ENCODE measurements at places on chromosomes 12 and 14. TPM values are rescaled to one million over a fixed set of nuclear protein-coding genes. Genes with fewer than 3 reads are reported as not detected.

DNA sequence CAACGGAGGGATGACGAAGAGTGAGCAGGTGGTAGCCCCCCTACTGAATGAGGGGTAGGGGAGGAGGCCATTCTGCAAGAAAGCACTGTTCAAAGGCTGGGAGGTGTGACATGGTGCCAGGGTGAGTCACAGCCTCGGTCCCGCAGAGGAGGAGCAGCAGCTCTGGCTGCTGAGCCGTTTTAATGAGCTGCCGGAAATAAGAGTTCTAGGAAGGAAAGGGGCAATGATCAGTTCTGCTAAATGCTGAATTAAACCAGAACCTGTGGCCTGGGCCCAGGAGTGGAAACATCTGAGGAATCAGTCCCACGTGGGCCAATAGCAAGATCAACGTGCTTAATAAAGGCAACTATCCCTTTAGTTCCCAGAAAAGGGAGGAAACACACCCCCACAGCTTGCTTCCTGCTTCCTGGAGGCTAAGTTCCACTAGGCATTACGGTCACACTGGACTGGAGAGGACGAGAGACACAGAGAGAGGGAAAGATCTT is 3.6 kb downstream of the ABCD4 start:
- peak; percentile 88 for DNase-seq
- no peaks in the 10 kb centered on the region for H3K27me3 ChIP-seq
- H3K4me3 ChIP-seq = peak overlapping the region; percentile 47
- H3K27ac ChIP-seq = no peak overlapping the region
- H3K36me3 ChIP-seq = peaks cover 56% of the 10 kb centered on the region

- H3K4me3 ChIP-seq = no peak overlapping the region
- H3K27me3 ChIP-seq = no peaks in the 10 kb centered on the region
- H3K36me3 ChIP-seq = no peaks in the 10 kb centered on the region
- no peak overlapping the region for H3K27ac ChIP-seq
- no peak for DNase-seq
- no peaks in the 10 kb centered on the region for H3K4me1 ChIP-seq
These were observed 4.3 kb upstream of the BDKRB1 start for GRCh38 chr14:96251656-96252155.

- peaks cover 45% of the 10 kb centered on the region for H3K36me3 ChIP-seq
- peaks cover 7% of the 10 kb centered on the region for H3K4me1 ChIP-seq
- no peak overlapping the region for H3K27ac ChIP-seq
- no peak for DNase-seq
- H3K27me3 ChIP-seq = no peaks in the 10 kb centered on the region
- H3K4me3 ChIP-seq = no peak overlapping the region
These were observed 22.3 kb downstream of the SEL1L start for GRCh38 chr14:81511111-81511904.

GRCh38 chr12:4191642-4192041 is 81.9 kb upstream of the CCND2 start:
- H3K27me3 ChIP-seq = no peaks in the 10 kb centered on the region
- peaks cover 15% of the 10 kb centered on the region for H3K4me1 ChIP-seq
- H3K27ac ChIP-seq = no peak overlapping the region
- no peak overlapping the region for H3K4me3 ChIP-seq
- H3K36me3 ChIP-seq = no peaks in the 10 kb centered on the region
- no peak for DNase-seq

DNA sequence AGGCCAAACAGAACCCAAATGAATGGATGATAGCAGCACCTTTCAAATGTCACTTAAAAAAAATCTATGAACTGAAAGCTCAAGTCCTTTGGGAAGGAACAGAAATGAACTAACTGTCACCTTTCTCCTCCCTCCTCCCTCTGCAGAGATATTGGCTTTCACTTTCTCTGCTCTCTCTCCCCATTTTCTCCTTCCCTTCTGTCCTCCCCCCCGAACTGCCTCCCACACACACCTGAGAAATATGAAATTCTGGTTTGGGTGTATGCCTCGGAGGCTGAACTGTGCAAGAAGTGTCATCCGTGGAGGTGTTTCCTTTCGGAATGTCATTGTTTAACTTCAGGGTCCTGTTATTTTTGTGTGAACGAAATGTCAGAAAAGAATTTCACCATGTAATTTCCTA is 87.8 kb downstream of the NEDD1 start:
- no peaks in the 10 kb centered on the region for H3K27me3 ChIP-seq
- no peaks in the 10 kb centered on the region for H3K4me1 ChIP-seq
- no peak overlapping the region for H3K4me3 ChIP-seq

DNA sequence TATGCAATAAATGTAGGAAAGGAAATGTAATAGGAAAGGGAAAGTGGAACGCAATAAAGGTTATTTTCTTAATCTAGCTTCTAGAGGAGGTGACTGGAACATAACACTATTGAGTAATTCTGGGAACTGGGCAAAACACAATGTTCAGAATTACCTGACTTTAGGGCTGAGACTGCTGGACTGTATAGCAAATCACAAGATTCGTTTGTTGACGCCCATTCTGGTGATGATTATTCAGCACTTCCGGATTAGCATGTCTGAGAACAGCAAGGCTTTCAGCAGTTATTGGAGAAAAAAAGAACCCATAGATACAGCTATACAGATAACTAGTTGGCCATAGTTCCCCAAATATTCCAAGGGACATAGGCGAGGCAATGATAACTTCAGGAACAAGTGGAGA is 2.3 kb upstream of the KLRD1 start:
- no peak overlapping the region for H3K27ac ChIP-seq
- no peak for DNase-seq
- no peak overlapping the region for H3K4me3 ChIP-seq
- H3K4me1 ChIP-seq = no peaks in the 10 kb centered on the region

Gene SERPINA1
- total RNA-seq = not detected

Gene RAD9B
- 0.29 TPM for total RNA-seq

Gene C1S
- 13.4 TPM for total RNA-seq

Gene RTL1
- total RNA-seq = 0.86 TPM

Gene COX8C
- not detected for total RNA-seq
